ENCODE measurements at places on chromosomes 3 and 15.

- DNase-seq, result no peak
These were observed 221.8 kb downstream of the FMN1 start for GRCh38 chr15:32972686-32973085.

- no peak for DNase-seq
These were observed 114.8 kb downstream of the IL12A start for GRCh38 chr3:160103397-160103796.

GRCh38 chr3:8416965-8417364, 84.7 kb upstream of the LMCD1 start:
- no peak for DNase-seq

- DNase-seq, result no peak
These were observed 8.7 kb downstream of the FAH start for GRCh38 chr15:80161468-80162016.

DNA sequence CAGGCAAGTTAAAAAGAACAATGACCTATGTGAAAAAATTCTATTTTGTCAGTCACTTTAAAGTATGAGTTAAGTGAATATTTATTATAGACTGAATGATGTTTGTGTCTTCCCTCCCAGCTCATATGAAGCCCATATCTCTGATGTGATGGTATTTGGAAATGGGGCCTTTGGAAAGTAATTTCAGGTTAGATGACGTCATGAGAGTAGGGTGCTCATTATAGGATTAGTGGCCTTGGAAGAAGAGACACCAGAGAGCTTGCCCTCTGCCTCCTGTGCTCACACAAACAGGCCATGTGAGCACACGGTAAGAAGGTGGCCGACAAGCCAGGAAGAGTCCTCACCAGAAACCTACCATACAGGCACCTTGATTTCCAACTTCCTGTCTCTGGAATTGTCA, 138.8 kb upstream of the TNIK start:
- no peak for DNase-seq

DNA sequence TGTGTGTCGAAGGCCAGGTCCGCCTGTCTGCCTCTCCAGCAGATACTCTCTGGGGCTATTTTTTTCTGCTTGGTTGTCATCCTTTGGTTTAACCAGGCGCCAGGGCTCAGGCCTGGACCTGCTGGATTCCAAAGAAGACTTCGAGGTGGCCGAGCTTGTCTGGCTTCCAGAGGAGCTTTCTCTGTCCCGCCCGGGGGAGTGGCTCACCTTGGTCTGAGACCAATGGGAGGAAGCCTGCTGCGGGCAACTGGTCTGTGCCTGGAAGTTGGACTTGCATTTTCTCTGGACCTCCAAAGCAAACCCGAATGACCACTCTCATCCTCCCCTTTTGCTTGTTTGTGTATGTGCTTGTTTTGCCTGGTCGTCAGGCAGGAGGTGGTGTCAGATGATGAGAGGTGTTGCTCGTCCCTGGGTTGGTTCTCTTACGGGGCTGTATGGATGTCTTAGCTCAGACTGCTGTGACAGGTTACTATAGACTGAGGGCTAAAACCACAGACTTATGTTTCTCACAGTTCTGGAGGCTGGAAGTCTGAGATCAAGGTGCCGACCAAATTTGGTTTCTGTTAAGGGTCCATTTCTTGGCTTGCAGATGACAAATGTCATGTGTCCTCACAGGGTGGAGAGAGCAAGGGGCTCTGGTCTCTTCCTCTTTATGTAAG, 19.3 kb downstream of the IGF1R start:
- DNase-seq, result no peak

DNA sequence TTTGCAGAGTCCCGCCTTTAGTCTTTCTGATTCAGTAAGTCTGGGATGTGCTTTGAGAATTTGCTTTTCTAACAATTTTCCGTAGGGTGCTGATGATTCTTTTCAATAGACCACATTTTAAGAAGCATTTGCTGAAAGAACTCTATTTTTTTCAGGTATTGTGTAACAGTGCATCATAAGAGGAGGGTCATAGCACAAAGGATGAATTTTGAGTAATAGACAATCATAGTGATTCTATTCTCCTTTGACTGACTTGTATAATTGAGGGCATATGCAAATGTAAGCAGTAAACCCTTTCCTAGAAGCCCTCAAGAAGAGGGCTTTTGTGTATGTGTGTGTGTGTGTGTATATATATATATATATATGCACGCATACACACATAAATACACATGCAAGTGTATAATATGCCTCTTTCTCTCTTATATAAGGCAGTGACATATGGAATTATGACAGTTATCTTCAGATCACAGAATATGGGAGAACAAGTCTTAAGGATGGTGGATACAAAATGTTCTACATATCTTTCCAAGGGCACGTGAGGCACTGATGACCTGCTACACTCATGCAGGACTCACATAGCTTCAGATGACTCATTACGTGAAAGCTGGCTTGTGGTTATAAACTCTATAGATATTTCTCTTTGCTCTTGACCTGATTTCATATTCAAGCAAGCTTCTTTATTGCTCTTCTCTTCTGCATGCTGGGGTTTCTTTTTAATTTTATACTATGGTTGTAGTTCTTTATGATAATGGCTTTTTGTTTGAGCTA, 6.5 kb upstream of the PLSCR1 start:
- no peak for DNase-seq

DNA sequence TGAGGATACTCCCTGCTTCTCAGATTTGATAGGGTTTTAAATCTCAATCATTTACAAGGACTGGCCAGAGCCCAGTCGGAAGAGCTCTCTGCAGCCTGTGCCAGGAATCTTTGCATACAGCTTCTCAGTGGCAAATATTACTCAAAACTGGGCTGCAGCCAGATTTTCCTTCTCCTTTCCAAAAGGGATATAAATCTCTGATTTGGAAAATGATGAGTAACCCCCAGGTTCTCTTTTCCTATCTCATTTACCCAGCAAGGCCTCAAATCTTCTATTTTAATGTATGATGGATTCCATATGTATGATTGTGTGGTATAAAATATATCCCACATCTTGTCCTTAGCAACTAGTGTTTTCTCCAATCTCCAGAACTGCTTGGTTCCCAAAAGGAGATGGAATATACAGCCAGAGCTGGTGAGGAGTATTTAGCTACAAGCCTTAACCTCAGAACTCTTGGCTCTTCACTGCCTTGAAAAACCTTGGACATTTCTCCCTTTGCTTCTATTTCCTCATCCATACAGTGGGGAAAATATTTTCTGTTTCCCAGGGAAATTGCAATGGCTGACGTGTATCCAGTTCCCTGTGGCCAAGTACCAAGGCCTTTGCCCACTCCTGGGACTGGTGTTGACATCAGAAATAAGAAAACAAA, 114.4 kb downstream of the ATG7 start:
- no peak for DNase-seq

DNA sequence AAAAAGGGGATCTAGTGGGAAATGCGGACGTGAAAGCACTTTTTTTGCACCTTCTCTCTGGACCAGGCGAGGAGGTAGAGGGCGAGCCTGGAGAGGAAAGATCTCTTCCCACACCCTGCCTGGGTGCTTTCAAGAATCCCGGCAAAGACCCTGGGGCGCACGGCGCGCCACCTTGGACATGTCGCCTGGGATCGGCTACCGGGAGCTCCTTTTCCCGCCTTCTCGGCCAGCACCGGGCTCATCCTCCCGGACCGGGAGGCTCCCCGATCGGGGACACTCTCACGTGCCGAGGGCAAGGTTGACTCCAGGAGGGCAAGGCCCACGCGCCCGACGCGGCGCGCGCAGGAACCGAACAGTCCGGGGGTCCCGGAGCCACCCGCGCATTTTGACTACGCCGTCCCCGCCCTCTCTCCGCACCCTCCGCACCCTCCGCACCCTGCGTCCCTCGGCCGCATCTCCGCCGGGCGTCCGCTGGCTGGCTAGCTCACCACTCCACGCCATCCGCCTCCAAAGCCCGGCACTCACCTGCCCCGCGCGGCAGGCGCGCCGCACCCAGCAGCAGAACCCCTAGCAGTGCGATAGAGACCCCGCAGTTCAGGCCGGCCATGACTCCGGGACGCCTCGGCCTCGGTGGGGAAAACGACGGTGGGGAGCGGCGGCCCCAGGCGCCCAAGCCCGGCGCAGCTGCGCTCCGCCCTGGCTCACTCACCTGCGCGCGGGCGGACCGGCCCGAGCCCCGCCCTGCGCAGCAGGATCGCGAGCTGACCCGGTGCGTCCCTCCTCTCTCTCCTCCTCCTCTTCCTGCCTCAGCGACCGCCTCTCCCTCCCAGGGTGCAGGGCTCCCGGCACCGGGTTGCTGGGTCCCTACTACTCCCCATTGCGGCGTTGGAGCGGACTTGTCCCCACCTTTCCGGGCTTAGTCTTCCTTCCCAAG, at the start of gene CDCP1:
CDCP1 (minus strand) TSS at position 698 of the 934 bp plus-strand sequence; CDS start at position 607, 91 bp downstream.
- DNase-seq, result no peak

DNA sequence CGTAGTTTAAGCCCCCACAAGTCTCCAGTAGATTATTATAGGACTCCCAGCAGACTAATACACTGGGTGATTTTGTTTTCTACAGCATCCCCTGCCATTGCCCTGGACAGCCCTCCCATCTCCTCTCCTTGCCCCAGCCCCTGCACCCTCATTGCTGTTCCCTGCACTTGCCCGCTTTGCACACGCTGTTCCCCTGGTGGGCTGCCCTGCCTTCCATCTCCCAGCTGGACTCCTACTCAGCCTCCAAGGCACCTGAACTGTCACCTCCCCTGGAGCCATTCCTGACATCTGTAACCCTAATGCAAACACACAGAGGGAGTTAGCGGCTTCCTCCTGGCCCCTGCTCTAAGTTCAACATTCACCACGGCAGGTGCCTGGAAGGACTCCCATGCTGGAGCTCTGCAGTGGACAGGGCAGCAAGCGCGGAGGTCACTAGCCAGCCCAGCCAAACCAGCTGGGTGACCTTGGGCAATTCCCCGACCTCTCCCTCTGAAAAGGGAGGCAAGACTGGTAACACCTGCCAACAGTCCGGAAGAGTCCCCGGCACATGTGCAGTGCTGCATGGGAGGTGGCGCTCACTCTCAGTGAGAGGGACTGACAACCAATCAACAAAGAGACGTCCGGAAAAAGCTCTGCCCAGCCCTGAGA, 38.8 kb upstream of the IQSEC1 start:
- no peak for DNase-seq

- DNase-seq, result no peak
These were observed 153.8 kb downstream of the ULK4 start for GRCh38 chr3:41808152-41808551.

DNA sequence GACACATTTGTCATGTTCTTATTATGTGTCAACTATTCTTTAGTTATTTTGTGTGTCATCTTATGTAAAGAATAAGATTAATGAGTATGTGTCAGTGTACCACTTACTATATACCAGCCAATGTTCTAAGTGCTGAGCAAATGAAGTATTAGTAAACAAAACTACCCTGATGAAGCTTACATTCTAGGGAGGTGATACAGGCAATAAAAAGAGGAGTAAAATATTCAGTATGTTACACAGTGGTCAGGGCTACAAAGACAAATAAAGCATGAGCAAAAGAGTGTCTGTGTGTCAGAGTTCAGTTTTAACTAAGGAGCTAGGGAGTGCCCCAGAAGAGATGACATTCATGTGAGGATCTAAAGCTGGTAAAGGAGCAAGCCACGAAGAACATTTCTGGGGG, 79.1 kb downstream of the TRPC1 start:
- no peak for DNase-seq

GRCh38 chr3:72974956-72975355, 21.7 kb upstream of the PPP4R2 start:
- no peak for DNase-seq

GRCh38 chr15:72368899-72369298, 6.9 kb downstream of the HEXA start:
- DNase-seq, result no peak

DNA sequence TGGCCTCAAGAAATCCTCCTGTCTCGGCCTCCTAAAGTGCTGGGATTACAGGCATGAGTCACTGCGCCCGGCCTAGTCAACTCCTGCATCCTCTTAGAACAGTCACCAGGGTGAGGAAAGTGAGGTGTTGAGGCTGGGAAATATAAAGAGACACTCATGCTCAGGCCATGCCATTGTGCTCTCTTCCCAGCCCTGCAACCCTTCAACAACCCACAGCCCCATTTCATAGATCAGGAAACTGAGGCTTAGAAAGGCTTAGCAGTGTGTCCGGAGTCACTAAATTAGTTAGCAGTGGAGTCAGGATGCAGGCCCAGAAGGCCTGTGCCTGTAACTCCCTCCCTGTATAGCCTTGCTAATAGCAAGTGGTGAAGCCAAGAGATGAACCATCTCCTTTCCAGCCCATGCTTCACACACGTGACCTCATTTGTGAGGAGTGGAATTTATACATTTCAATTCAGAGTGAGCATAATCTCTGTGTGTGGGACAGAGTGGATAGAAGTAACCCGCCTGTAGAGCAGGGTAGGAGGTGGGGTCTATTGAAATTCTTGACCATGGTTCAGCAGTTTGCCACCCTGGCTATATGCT, 51.7 kb upstream of the USP3 start:
- DNase-seq, result no peak
